ENCODE measurements at places on chromosomes 6 and 20.
A peak's percentile ranks its signal among the peaks of the same experiment; 100 is the strongest.

DNA sequence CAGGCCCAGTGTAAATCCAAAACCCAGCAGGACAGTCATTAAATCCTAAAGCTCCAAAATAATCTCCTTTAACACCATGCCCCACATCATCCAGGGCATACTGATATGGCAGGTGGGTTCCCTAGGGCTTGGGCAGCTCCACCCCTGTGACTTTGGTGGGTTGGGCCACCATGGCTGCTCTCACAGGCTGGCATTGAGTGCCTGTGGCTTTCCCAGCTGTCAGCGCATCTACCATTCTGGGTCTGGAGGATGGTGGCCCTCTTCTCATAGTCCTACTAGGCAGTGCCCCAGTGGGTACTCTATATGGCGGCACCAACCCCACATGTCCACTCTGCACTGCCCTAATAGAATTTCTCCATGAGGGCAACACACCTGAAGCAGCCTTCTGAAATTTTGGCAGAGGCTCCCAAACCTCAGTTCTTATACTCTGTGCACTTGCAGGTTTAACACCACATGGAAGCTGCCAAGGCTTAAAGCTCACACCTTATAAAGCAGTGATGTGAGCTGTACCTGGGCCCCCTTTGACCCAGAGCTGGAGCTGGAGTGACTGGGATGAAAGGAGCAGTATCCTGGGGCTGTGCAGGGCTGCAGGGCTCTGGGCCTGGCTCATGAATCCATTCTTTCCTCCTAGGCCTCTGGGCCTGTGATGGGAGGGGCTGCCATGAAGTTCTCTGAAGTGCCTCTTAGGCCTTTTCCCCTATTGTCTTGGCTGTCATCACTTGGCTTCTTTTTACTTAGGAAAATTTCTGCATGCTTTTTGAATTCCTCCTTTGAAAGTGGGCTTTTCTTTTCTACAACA is 765.5 kb upstream of the EPHA7 start:
- no peak for DNase-seq

GRCh38 chr6:108363113-108363512 is 68.3 kb downstream of the AFG1L start:
- DNase-seq, result no peak

DNA sequence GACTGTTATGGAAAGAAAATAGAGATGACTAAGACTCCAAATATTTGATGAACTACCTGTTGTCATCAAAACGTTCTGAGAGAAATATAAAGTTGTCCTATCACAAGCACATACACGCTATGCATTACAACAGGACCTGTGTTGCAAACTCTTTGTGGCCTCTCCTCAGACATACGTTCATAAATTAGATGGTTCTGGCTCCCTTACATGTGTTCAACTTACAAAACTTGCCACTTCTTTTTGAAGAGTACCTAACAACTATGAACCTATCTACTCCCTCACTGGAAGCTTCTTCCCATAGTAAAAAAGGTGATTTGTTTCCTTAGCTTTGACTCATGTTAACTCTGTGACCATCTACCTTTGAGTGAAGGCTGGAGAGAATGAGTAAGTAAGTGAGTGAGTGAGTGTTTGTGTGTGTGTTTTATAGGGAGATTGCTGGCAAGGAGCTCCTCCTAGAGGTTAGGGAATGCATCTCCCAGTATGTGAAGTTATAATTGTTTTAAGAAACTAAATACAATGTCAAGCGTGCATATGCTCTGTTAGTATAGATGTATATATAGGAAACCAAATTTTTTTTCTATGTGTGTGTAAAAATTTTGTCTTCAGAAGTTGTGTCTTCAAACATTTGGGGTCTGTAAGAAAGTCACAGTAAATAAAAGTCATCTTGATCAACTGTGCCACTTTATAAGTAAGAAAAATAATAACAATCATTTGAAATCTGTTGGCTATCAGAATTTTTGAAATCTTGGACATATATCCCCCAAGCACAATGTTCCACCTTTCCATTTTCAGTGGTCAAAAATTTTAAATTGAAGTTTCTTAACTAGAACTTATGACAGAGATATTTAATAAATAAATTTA is 1211.1 kb upstream of the GJE1 start:
- DNase-seq, result peak; percentile 47

DNA sequence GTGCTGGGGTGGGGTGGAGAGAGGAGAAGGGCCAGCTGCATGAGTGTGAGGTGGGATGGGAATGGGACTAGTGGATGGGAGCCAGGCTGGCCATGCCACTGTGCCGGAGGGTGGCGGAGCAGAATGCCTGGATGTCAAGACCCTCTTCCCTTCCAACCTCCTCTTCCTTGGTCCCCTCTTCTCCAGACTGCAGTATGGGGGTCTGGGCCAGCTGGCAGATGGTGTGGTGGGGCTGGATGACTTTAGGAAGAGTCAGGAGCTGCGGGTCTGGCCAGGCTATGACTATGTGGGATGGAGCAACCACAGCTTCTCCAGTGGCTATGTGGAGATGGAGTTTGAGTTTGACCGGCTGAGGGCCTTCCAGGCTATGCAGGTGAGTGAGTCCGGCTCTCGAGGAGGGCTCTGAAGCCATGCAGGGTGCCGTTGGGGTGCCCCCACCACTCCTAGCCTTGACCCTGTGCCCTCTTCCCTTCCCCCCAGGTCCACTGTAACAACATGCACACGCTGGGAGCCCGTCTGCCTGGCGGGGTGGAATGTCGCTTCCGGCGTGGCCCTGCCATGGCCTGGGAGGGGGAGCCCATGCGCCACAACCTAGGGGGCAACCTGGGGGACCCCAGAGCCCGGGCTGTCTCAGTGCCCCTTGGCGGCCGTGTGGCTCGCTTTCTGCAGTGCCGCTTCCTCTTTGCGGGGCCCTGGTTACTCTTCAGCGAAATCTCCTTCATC is 7.7 kb downstream of the DDR1 start:
- DNase-seq, result no peak

DNA sequence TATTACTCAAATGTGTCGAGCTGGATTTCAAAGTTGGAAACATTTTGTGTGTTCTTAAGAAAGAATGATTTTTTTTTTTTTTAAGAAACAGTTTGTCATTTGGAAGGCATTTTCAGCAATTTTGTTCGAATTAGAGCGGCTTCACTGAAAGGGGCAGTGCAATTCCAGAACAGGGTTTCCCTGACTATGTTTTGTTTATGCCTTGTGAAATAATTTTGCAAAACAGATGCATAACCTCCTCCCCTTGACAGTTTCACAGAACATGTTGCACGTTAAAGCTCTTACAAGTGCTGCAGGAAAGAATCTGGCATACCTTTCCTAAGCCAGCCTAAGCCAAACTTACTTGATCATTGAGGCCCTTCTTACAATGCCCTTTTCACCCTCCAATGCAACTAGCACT is 216.0 kb upstream of the SSTR4 start:
- no peak for DNase-seq

- DNase-seq, result no peak
These were observed 71.1 kb upstream of the BLCAP start for GRCh38 chr20:37598575-37599342.

DNA sequence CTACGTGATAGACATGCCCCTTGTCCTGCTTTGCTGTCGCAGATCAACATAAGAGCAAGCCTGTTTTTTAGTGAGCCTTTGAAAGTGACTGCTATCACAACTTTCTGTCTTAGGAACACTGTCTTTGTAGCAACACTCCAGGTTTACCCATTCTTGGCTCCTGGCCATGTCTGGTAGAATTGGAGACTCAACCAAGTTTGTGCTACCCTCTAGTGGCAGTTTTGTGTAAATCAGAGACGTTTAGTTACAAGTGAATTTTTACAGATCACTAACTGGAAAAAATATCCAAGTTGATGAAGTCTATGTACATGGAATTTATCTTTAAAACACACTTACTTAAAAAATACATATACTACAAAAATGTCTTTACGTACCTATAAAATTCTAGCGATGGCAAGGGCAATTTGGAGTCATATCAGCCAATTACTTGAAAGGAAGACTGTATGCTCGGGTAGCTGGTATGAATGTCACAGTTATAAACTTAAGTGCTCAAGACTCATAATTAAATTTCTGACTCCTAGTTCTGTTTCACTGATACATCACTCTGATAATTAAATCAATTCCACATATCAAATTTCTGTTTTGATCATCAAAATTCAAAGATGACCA is 101.4 kb downstream of the ADGB start:
- DNase-seq, result peak; percentile 71

DNA sequence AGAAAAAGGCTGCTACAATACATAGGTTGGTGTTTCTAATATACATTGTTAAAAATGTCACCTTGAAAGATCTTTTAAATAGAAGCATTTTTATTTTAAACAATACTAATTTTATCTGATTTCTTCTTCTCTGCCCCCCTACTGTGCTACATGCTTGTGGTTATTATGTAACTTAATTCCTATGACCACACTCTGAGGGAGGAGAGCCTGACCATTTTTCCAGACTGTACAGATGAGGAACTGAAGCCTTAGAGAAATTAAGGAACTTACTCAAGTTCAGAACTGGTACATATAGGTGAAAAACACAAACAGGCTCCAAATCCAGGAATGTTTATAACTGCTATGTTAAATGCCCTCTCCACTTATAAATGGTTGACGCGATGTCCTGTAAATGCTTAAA is 43.4 kb upstream of the ARHGAP18 start:
- DNase-seq, result peak; percentile 54

Data from AG20443 (cell line).